ENCODE measurements at places on chromosomes 6 and 20.

- no peak for DNase-seq
Observed at GRCh38 chr6:150078788-150079187, 9.9 kb upstream of the ULBP3 start.

DNA sequence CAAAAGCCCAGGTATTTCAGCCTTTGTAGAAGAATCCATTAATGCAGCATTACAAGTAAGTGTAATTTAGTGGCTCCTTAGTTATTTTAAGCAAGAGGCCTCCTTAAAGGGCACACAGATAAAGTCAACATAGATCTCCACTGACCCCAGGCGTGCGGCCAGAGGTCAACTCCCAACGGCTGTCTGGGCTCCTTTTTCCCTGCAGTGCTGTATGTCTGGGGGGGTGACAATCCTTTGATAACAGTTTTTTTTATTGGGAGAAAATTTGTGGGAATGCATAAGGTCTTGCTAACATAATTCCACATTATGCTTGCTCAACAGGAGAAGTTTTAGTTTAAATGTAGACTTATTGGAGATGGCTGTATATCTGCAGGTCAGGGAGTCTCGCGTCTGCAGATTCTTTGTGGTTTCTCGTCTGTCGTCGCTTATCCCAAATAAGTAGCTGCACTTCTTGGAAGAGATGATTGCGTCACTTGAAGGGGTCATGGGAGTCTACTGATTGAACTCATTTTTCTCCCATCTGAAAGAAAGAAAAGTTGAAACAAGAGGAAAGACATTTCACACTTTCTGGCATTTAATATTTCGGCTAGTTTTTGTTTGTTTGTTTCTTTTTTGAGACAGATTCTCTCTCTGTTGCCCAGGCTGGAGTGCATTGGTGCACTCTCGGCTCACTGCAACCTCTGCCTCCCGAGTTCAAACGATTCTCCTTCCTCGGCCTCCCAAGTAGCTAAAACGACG, 151.7 kb upstream of the AKAP12 start:
- no peak for DNase-seq

GRCh38 chr6:827431-827830, 134.5 kb upstream of the EXOC2 start:
- DNase-seq, result no peak

DNA sequence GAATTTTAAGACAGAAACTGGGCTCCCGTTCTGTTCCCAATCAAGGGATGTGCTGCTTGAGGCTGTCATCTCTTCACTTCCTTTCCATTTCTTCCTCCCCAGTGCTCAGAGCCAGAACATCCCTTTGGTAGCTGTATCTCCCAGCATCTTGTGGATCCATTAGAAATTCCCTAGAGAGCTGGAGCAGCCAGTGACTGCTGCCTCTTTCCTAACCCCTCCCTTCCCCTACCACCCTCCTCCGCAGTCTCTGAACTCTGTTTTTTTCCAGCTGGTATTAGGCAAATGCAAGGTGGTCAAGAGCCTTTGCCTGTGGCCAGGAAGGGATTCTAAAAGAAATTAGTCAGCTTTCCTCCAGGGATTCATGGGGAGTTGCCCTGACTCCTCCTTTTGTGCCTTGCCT, 208.0 kb downstream of the EYA2 start:
- no peak for DNase-seq

DNA sequence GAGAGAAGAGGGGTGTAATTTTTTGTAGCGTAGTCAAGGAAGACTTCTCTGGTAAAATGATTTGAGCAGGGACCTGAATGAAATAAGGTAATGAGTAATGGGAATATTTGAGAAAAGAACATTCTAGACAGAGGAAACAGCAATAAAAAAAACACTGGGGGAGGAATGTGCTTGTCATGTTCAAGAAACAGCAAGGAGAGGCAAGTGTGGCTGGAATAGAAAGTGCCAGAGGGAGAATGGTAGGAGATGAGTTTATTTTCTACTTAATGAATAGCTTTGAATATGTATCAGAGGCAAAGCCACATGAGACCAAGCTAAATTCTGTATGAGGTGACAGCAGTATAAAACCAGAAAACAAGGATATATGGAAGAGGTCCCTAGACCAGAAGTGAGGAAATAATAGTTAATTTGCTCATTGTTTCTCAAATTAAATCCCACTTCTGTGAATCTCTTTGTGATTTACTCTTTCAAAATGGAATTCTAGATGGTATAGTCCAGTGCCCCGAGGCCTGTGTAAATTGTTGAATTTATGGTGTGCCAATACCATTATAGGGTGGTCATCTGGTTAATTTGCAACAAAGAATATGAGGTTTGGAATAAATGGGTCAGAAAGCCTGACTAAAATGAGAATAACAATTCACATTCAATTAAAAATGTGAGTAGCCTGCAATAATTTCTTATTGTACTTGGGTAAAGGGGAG, 170.2 kb downstream of the CDKAL1 start:
- no peak for DNase-seq

GRCh38 chr20:51077686-51078060, 54.8 kb upstream of the KCNG1 start:
- DNase-seq, result no peak

- no peak for DNase-seq
Observed at GRCh38 chr6:54595844-54596243, 250.7 kb upstream of the FAM83B start.

DNA sequence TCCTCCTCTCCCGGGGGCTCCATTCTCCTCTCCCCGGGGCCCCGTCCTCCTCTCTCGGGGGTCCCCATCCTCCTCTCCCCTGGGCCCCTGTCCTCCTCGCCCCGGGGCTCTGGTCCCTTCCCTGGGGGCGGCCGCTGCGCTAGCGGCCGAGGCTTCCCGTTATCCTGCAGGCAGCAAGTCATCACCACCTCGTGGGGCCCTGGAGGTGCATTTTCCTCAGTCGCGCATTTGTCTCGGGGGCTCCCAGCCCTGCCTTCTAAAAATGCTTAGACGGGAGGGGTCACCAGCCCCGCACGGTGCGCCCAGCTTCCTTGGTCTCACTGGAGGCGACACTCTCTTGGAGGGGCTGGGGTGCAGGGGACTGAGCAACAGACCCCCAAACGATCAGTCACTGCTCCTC, 216.5 kb downstream of the QKI start:
- DNase-seq, result no peak

Data from stimulated activated CD8-positive, alpha-beta memory T cell treated with anti-CD3 and anti-CD28 coated beads, Interleukin-15, amount 100 ng/mL, for 4 hours (primary cell).